Left kidney (tissue), 8 donors: ENCODE measurements at places on chromosomes 13 and 19. TPM values are rescaled to one million over a fixed set of nuclear protein-coding genes. Genes with fewer than 3 reads are reported as not detected.

ZSCAN4 gene
- 0.17 TPM for polyA plus RNA-seq

MBD3L2 gene
- polyA plus RNA-seq, result not detected

FFAR2 gene
- 0.78 TPM for polyA plus RNA-seq

KIR2DL3 gene
- not detected for polyA plus RNA-seq

DNA sequence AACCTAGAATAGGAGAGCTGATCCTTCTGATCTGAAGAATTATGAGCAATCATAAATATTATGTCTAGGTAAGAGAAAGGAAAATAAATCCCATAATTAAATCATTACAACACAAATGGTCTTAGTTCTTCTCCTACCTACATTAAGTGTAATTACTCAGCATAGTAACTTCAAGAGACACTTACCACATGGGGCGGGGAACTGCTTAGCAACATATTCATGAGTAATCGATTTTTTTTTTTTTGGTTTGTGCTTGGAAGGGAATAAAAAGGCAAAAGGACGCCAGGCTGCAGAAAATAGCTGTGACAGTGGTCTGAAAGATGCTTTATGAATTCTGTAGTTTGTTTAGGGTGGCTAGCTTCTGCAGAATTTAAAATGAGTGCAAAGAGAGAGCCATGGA lies 103.3 kb upstream of the HTR2A start:
- no peak for DNase-seq

DNA sequence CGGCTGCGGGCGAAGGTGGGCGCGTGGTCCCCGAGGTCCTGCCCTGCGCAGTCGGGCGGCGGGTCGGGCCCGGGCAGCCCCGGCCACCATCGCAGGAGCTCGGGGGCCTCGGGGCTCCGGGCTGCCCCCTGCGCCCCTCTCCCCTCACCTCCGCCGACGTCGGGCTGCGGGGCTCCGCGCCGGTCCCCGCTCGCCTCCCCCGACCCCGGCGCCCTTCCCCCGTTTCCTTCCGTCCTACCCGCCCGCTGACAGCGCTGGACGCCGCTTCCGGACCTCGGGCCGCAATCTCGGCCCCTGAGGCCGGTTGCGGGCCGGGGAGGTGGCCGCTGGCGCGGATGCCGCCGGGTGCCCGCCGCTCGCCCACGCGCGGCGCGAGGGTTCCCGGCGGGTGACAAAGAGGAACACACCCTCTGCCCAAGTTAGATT lies 720 bp downstream of the FARP1 start:
- no peak for DNase-seq

GRCh38 chr19:20287070-20287469 lies 120.1 kb downstream of the ZNF486 start:
- DNase-seq, result no peak

GRCh38 chr13:39955560-39955959 lies 300.1 kb downstream of the COG6 start:
- no peak for DNase-seq

- no peak for DNase-seq
Observed at GRCh38 chr19:50745221-50745620, 22.1 kb downstream of the CLEC11A start.

GRCh38 chr13:93561576-93562225 lies 335.1 kb downstream of the GPC6 start:
- DNase-seq, result no peak

GRCh38 chr19:1222394-1222793 lies 15.4 kb downstream of the CBARP start:
- DNase-seq, result no peak

DNA sequence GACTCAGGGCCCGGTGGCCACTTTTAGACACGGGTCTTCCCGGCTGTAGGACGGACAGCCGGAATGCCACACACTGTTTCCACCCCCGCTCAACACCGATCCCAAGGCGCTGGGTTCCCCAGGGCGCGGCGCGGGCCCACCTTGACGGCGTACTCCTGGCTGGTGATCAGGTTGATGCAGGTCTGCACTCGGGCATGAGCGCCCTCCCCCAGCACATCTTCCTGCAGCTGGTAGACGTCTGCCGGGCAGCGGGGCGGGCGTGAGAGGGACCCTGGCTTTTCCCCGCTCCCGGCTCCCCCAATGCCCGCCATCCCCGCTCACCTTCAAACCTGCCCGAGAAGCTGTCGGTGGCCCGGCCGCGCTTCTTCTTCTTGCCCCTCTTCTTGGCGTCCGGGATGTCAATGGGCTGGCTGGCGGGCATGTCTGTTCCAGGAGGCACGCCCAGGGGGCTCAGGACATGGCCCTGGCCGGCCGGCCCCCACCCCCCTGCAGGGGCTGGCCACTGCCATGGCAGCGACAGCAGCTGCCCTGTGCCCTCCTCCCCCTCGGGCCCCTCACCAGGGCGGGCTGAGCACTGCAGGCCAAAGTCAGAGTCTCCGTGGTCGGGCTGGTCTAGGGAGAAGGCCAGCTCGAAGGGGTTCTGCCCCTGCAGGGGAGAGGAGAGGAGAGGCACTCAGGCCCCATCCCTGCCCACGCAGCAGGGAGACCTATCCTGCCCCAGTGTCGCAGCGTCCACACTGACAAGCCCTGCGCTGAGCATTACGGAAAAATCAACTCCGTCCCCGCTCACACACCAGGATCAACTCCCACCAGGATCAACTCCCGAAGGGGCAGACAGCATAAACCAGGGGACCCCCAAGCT lies 4.8 kb downstream of the MKNK2 start:
- DNase-seq, result no peak

GRCh38 chr19:13181747-13182388 lies 31.7 kb downstream of the IER2 start:
- DNase-seq, result peak; percentile 49

DNA sequence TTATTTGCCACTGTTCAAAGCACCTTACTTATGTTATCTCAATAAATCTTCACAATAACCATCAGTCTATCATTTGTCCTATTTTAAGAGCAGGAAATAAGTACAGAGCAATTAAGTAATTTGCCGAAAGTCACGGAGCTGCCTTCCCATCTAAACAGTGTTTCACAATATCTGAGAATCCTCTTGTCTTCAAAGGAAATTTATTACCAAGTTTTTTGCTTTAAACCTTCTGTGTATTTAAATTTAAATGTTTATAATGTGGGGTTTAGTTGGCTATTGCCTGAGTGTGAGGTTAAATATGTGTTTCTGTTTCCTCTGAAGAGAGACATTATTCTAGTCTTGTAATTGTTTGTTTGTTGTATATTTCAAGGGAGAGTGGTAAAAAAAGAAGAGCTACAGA lies 633.1 kb downstream of the EFNB2 start:
- no peak for DNase-seq

DNA sequence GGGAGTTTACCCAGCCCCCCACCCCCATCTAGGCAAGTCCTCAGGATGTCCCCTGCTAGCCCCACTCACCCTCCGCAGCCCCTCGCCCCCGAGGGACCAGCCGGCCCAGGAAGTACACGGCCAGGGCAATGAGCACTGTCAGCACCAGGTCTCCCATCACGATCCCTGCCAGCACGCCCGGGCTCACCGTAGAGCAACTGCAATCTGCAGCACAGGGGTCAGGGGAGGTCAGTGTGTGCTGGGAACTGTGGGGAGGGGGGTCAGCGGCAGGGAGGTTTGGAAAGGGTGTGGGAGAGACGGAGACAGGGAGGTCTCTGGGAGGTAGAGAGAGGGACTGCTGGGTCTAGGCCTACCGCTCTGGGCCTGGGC lies 734 bp downstream of the TYROBP start:
- no peak for DNase-seq

DNA sequence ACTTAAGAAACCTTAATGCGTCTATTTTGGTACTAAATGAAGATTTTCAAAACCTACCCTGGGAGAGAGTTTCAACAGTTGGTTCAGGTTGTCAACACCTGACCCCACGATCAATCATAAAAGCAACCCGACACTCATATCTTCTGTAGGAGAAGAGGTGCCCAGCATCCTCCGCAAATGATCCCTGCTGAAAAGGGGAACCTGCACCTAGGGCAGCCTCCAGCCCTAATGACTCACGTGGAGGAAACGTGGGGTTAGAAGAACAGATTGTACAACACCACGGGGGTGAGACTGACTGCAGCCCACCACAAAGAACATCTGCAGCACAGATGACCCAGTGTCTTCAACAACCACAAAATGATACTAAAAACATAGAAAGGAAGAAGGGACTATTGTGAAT lies 116.3 kb downstream of the RAB20 start:
- no peak for DNase-seq
